ENCODE measurements at places on chromosomes 12 and 14.
A peak's percentile ranks its signal among the peaks of the same experiment; 100 is the strongest.

GRCh38 chr14:33561488-33562175 is 389.2 kb downstream of the EGLN3 start:
- peak; percentile 76 for DNase-seq

GRCh38 chr12:116066381-116067230 is 210.9 kb downstream of the MED13L start:
- DNase-seq: no peak

- no peak for DNase-seq
Measured at GRCh38 chr14:77985211-77985615, 185.0 kb upstream of the NRXN3 start.

GRCh38 chr12:69150796-69151127 is 88.6 kb upstream of the CPSF6 start:
- no peak for DNase-seq

- DNase-seq: no peak
Measured at GRCh38 chr14:92970271-92970670, 47.3 kb downstream of the CHGA start.

DNA sequence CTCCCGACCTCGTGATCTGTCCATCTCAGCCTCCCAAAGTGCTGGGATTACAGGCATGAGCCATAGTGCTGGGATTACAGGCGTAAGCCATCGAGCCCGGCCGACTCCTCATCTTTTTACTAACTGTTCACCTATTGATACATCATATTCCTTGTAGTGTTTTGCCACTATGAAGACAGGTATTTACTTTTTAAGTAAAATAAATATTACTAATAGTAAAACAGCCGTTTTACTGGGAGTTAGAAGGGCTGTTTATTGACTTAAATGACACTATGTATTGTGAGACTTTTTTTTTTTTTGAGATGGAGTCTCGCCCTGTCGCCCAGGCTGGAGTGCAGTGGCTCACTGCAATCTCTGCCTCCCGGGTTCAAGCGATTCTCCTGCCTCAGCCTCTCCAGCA is 51.5 kb downstream of the DIP2B start:
- no peak for DNase-seq

- DNase-seq: no peak
Measured at GRCh38 chr14:64715628-64716412, 11.6 kb downstream of the PLEKHG3 start.

- DNase-seq: no peak
Measured at GRCh38 chr14:76654573-76655108, 106.6 kb upstream of the VASH1 start.

DNA sequence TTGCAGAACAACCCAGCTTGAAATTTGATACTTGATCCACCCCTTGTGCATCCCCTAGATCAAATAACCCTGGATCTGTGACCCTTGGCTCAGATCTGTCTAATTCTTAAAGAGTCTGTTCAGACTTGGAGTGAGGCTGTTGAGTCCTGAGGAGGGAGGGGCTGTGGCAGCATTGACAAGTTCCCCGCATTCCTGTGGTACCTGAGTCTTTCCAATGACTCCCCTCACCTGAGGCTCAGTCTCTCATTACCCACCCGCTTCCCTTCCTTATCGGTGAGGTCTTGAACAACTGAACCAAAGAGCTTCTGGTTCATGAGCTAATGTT is 16.1 kb upstream of the HDAC7 start:
- DNase-seq: no peak

GRCh38 chr14:52267501-52268278 is at the start of gene PTGDR:
TSS of gene PTGDR (plus strand) at chr14:52267698. CDS start at chr14:52267815, 117 bp downstream.
- DNase-seq: no peak

DNA sequence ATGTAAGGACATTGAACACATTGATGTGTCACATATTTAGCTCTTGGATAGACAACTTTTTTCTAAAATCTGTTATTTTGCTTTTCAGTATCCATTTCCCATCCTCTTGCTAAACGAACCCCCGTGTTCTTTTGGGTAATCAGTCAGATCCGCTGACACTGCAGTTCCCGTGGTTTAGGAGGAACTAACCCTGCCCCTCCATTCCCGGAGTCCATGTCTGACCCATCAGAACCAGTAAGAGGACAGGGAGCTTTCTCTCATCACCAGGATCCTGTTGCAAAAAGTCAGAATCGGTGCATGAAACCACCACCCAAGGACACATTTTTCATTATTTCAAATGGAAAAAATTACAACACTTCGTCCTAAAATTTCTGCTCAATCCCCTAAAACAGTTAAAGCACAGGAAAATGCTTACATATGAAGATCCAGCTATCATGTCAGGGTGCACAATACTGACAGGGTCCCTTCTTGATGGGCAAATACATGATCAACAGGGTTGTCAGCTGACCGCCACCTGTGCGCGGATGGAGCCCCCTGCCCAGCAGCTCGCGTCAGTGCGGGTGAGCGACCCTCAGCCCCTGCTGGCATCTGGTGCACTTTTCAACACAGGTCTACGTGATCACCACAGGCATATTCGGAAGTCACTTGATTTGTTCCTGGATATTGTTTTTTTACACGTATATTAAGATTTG is 276.8 kb downstream of the ADGRD1 start:
- DNase-seq: no peak

DNA sequence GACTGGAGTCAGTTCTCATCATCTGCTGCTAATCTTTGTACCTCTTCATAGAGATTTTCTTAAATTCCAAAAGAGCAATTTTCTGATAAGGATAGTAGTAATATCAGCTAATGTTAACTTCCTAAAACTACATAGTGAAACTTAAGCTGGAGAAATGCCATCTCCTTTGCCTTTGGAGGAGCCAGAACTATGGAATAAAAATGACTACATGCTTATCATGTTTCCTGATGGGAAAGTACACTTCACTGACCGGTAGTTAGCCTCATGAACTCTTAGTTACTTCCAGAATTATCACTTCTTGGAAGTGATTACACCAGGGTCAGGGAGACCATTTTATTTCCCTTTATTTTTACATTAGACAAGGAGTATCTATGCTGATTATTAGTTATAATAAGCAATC is 1222.1 kb upstream of the TMEM132C start:
- DNase-seq: no peak

GRCh38 chr12:18811273-18811672 is 73.4 kb downstream of the CAPZA3 start:
- no peak for DNase-seq
